Iris pigment epithelial cell (primary cell): ENCODE measurements at places on chromosomes 11 and 22.
A peak's percentile ranks its signal among the peaks of the same experiment; 100 is the strongest.

DNA sequence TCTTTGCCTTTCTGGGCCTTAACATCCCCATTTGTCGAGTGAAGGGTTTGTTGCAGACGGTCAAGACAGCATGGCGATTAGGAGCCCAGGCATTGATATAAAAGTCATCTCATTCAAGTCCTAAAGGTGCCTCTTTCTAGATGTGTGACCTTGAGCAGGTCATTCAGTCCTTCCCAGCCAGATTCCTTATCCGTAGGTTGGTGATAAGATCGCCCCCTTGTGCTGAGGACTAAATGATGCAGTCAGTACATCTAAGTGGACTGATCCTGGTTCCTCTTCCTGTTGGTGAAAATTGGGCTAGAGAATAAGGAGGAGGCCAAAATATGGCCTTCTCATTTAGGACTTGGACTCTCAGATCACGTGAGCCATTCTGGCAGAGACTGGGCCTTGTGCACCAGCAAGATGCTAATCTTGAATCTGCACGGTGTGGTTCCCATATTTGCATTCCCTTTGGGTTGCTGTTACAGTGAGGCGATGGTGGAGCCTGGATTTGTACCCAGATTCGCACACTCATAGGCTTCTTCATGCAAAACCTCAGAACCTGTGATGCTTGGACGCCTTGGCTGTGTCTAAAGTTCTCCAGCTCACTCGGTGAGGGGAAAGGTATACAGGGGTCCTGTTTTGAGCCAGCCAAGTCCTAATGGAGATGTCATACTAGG is 156.8 kb downstream of the MYO18B start:
- DNase-seq = peak; percentile 1

DNA sequence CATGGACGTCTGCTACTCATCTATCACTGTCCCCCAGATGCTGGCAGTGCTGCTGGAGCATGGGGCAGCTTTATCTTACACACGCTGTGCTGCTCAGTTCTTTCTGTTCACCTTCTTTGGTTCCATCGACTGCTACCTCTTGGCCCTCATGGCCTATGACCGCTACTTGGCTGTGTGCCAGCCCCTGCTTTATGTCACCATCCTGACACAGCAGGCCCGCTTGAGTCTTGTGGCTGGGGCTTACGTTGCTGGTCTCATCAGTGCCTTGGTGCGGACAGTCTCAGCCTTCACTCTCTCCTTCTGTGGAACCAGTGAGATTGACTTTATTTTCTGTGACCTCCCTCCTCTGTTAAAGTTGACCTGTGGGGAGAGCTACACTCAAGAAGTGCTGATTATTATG is 9.2 kb upstream of the OR9Q2 start:
- DNase-seq = no peak

- DNase-seq = no peak
Measured at GRCh38 chr11:72347691-72348090, 86.6 kb downstream of the CLPB start.

DNA sequence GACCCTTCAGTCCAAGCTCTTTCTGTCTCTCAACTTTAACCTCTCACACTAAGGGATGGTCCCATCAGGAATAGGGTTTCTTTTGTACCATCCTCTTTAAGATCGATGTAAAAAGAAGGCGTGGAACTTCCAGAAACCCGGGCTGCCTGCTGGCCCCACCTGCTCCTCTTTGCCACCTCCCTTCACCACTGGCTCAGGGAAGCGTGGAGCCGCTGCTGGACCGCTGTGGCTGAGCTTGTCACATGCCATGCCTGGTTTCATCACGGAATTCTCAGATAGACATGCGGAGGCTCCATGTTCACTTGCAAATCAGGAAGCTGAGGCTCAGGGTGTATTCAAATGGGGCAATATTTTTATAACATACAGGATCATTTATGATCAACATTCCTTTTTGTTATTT is 399.7 kb downstream of the BRD1 start:
- no peak for DNase-seq

GRCh38 chr11:127130321-127130720 is 129.8 kb upstream of the KIRREL3 start:
- no peak for DNase-seq

GRCh38 chr11:34633640-34633989 is 12.7 kb downstream of the EHF start:
- no peak for DNase-seq

- DNase-seq = no peak
Measured at GRCh38 chr22:38189104-38189503, 7.5 kb upstream of the PLA2G6 start.

DNA sequence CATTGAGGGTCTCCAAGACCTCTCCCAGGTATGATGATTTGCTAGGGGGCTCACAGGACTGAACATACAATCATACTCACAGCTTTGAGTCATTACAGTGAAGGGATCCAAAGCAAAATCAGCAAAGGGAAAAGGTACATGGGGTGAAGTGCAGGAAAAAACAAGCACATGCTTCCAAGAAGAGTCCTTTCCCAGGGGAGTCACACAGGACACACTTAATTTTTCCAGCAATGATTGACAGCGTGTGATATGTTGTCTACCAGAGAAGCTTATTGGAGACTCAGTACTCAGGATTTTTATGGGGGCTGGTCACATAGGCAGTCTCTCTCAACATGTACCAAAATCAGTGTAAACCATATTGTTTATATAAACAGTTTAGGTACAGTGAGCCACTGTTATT is 25.3 kb downstream of the CUL5 start:
- DNase-seq = no peak

- no peak for DNase-seq
Measured at GRCh38 chr11:2366733-2367132, 10.4 kb upstream of the CD81 start.

DNA sequence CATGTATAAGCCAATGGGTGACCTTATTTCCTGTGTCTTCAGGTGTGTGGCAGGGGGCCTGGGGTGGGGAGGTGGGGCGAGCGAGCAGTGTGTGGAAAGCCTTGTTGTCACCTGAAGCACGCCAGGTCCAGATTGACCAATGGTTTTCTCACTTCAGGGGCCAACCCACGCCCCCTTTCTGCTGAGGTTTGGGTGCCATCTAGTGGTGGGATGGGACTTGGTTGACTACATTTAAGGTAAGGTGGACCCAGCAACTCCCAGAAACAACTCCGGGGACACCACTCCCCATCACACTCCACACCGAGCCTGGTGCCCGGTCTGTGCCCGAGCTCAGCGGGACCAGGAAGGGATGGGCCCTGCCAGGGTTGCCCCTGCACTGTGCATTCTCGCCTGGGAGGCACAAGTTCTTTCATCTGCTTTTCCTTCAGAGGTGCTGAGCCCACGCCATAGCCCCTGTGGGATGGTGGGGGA is 40.0 kb downstream of the TPCN2 start:
- DNase-seq = peak; percentile 69

DNA sequence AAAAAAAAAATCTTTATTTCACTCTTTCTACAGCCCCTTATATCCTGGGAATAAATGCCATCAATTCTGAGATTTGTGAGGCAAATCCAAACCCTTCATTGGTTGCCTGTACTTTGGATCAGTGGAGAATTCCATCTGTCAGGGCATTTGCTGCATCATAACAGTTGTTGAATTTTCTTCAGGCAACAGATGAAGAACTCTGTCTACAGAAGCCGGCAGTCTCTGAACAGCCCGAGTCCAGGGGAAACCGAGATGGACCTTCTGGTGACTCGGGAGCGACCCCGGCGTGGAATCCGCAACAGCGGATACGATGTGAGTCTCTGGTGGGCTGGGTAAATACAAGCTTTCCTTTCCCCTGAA is 82.3 kb downstream of the C11orf91 start:
- no peak for DNase-seq

DNA sequence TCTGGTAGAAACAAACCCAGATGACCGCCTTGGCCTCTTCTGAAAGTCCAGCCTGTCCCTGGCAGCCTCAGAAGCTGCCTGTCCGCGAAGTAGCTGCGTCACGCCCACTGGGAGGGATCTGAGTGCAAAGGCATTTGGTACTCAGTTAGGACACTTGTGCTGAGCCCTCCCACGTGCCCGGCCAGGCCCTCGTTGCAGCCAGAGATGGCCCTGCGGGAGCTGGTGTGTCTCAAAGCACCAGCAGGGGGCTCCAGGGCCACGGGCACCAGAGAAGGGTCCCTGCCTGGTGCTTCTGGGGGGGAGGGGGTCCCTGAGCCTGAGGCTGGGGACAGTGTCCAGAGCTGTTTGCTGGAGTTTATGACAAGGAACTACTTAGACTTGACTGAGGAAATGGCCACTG is 5.8 kb downstream of the SELENOO start:
- peak; percentile 38 for DNase-seq

- DNase-seq = no peak
Measured at GRCh38 chr11:68137833-68138232, 16.6 kb upstream of the CHKA start.

GRCh38 chr11:2853997-2854560 is 31.5 kb downstream of the CDKN1C start:
- DNase-seq = no peak

GRCh38 chr11:46238078-46238966 is 39.1 kb upstream of the CREB3L1 start:
- peak; percentile 69 for DNase-seq

DNA sequence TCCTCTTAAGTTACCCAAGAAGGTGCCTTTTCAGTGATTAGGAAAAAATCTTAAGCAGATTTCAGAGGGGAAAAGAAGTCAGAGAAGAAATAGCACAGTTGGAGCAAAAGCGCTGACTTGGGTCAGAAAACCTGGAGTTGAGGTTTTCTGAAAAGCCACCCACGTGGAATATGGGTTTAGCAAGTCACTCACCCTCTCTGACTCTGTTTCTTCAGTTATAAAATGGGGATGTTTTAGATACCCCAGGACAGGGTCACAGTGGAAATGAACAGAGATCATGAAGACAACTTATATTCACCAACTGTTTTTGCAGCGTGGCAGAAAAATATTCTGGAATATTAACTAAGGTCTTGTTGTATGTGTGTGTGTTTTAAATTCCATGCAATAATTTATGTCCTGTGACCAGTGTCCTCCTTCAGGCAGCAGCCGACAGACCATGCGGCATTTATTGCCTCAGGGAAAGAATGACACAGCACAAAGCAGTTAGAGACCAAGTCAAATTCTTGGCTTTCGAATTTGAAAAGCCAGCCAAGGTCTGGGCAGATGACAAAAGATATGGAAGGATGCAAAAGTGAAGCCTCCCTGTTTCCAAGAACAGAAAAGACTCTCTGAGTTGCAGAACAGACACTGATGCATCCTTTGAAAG is 119.9 kb downstream of the MIAT start:
- DNase-seq = peak; percentile 21

DNA sequence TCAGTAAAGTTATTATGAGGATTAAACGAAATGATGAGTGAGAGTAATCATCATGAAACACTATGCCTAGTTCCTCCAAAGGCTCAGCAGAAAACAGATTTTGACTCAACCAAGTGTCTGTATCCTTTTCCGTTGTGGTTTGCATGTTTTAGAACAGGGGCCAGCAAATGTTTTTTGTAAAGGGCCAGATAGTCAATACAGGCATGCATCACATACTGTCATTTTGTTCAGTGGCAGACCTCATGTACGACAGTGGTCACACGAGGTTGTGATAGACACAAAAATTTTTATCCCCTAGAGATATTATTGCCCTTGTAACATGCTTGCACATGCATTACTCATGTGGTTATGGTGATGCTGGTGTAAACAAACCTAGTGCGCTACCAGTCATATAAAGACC is 81.9 kb upstream of the SLC25A18 start:
- DNase-seq = no peak

DNA sequence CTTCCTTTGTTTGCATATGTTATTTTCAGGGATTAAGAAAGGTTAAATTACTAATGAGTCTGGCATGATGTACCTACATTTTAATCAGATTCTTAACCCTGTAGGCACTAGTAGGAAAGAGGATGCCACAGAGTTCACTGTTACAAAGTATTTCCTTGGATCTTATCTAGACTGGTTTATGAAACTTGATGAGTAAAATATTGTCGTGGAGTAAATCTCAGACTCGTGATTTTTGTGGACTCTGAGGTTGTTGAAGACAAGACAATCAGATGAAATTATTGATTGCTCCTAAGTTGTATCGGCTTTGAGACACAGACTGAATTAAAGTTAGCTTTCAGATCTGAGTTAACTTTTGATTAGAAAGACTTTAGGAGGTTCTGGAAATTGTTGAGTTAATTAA is 6.0 kb downstream of the KMT2A start:
- DNase-seq = no peak

DNA sequence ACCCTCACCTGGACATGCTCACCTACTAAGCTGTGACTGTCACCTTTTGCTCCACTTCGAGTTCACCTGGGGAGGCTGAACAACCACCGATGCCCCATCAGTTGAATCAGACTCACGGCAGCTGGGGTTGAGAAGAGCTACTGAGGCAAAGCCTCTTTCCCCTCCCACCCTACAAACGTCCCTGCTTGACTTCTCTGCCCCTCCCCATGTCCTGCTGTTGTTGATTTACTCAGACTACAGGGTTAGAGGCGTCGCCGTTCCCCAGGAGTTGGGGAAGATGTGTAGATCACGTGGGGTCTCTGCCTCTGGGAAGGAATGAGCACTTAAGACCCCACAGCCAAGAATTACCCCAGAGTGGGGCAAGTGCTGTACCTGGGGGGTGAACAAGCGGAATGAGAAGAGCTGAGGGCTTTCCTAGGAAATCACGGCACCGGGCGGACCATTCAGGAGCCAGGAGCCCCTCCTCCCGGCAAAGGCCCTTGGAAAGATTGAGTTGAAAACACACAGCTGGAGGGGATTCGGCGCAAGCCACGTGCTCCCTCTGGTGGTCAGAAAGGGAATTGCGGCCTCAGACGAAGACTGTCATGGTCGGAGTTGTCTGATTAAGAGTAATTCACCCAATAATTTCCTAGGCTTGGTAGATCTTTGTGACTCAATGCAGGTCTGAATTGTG is 7.0 kb downstream of the FXYD2 start:
- peak; percentile 71 for DNase-seq

- no peak for DNase-seq
Measured at GRCh38 chr11:67421430-67422031, 6.1 kb downstream of the CARNS1 start.

- DNase-seq = no peak
Measured at GRCh38 chr22:45204241-45204640, 36.5 kb downstream of the KIAA0930 start.
